ENCODE measurements at places on chromosomes 3 and 15. TPM values are rescaled to one million over a fixed set of nuclear protein-coding genes. Genes with fewer than 3 reads are reported as not detected.
A peak's percentile ranks its signal among the peaks of the same experiment; 100 is the strongest.

GRCh38 chr3:140736863-140737460 lies 59.1 kb downstream of the TRIM42 start:
- peak; percentile 57 for DNase-seq

Gene HSPBAP1
- total RNA-seq = 7.1 TPM

Gene CCDC39
- total RNA-seq = not detected

DNA sequence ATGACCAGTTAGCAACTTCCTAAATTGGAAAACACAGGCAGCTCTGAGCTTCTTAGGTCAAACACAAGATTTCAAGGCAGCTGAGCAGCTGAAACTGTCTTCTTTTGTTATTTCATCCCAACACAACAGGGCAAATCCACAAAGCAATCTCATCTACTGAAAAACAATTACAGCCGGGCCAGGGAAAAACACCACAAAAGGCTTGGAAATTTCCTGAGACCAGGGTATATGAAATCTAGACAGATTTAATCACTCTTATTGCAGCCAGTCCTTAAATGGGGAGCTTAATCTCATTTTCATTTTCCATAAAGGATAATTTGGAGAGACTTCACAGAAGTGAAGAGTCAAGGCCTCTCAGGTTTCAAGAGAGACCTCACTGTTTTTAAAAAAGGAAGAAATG lies 181.8 kb downstream of the SSR3 start:
- DNase-seq = no peak

DNA sequence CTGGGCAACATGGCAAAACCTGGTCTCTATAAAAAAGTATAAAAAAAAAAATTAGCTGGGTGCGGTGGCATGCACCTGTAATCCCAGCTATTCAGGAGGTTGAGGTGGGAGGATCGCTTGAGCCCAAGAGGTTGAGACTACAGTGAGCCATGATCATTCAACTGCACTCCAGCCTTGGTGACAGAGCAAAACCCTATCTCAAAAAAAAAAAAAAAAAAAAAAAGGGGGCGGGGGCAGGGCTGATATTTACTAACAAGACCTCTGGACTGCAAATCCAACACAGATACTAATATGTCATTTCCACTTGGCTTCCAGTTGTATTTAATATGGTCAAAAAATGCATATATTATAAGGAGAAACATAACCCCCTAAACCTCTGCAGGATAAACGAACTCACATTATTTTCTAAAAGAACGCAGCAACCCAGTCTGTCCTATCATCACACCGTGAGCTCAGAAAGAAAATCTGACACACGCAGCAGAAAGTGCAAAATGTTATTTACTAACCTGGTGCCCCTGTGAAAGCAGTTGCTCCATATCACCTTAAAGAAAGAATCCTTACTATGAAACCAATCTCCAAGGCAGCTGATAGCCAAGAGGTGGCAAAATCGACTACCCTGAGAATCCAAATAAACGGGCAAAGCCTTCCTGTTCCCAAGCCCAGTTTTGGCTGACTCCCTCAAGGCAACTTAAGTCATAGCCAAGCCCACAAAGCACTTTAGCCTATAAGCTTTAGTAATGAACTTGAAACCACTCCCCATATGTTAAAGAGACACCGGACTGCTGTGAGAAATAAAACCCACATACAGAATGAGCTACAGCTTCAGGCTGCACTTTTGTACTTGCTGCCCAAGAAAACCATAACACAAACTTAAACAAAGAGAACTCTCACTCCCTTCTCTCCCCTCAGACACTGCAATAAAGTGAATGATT lies 39.3 kb downstream of the PLD1 start:
- DNase-seq = peak; percentile 74

DNA sequence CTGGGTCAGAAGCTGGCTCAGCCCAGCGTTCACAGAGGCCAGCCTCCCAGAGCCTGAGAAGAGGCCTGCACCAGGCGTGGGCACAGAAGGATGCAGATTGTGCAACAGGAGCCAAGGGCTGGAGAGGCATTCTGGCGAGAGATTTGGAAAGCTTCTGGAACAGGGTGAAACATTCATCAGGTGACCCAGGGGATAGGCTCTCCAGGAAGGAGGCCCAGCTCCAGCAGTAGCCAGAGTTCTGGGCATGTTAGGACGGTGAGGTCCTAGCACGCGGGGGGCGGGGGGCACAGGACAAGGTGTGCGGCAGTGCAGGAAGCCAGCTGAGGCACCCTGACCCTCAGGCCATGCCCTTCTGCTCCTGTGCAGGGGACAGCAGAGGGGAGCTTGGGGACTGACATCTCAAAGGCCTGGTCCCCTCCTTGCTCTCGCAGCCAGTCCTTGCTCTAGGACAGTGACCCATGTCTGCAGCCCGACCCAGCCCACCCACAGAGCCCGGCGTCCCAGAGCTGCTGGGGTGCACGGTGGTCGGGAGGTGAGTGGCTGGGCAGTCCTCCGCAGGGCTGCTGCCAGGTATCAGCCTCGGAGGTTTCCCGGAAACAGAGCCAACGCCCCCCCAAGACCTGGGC lies 111.7 kb upstream of the KLF13 start:
- no peak for DNase-seq

Gene BBX
- total RNA-seq = 50.9 TPM

Gene MORC1
- not detected for total RNA-seq

Gene STRIT1
- not detected for total RNA-seq

Gene CPN2
- not detected for total RNA-seq

DNA sequence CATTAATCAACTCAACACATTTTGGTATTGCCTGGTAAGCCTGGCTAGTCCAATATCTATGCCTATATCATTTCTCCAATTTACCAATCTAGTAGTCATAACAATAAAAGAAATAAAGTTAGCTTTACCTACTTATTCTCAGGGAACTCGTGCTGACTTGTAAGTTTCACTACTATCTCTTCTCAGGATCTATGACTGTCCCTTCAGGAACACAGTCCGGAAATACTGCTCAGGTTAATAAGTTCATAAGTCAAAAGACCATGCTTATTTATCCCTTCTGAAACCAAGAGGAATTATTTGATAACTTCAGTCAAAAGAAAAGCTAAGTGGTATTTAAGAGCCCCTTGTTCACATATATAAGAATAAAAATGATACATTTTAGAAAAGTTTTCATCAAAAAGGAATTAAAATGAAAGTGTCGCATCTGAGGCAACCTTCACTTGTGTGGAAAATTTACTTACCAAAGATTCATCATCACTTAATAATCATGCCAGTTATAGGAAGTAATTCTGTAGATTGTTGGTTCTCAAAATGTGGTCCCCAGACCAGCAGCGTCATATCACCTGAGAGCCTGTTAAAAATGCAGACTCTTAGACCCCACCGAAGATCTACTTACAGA lies 15.5 kb upstream of the THRB start:
- no peak for DNase-seq

DNA sequence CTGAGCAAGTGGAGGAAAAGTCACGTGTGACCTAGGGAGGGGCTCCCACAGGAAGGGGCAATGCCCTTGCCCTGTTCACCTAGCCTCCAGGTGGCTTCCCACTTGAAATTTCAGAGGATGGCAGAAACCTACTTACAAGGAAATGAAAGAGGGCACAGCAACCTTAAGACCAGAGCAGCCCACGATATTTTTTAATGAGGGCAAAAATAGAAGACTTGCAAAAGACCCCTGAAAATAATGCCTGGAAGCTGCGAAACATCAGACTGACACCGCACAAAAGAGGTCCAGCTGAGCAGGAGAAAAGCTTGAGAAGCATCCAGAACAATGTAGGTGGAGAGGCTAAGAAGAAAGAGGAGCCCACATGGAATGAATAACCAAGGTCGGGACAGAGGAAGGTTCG lies 66.1 kb downstream of the KLF15 start:
- no peak for DNase-seq

DNA sequence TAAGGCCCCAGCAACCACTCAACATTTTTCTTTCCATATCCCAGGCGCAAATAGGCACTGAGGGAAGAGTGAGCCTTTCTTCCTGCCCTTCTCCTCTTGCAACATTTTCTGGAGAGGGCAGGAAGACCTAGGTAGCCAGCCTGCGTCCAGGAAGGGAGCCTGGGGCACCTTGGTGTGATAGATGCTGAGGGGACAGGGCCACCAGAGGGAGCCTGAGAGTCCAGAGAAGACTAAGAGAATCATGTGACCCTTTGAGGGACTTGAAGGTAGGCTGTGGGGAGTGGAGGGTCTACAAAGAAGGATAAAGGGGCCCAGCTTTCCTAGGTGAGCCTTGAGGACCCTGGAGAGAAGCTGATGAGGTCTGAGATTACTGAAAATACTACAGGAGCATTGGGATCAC lies 346.6 kb downstream of the CNTN6 start:
- DNase-seq = no peak

Gene B3GNT5
- 52.6 TPM for total RNA-seq

Gene MYO5C
- 0.26 TPM for total RNA-seq

- no peak for DNase-seq
Measured at GRCh38 chr3:15497964-15498363, 23.5 kb downstream of the COLQ start.

Gene LMCD1
- 31.2 TPM for total RNA-seq

- DNase-seq = no peak
Measured at GRCh38 chr15:31158858-31159569, 57.5 kb upstream of the TRPM1 start.

Gene RYR3
- not detected for total RNA-seq

Gene PAQR9
- not detected for total RNA-seq

DNA sequence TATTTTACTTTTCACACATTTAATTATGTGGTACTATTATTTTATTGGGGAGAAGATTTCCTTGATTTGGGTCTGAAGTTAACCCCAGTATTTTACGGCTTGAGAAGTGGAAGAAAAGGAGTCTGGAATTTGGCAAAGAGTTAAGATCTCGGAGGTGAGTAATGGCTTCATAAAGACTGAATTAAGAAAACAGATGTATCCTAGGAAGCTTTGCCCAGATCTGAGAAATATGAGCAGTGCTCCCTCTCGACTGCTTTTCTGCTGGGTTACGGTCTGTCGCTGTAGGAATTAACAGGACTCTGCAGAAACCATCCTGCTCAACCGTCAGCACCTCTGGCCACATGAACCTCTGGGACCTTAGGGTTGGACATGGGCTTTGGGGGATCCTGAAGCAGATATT lies 163.6 kb upstream of the NDN start:
- DNase-seq = no peak

Gene STAC
- total RNA-seq = 0.52 TPM

- DNase-seq = peak; percentile 38
Measured at GRCh38 chr3:107752202-107752990, 229.6 kb downstream of the BBX start.

GRCh38 chr15:70433586-70434324 lies 329.6 kb downstream of the UACA start:
- no peak for DNase-seq

Gene CADPS
- 0.11 TPM for total RNA-seq

DNA sequence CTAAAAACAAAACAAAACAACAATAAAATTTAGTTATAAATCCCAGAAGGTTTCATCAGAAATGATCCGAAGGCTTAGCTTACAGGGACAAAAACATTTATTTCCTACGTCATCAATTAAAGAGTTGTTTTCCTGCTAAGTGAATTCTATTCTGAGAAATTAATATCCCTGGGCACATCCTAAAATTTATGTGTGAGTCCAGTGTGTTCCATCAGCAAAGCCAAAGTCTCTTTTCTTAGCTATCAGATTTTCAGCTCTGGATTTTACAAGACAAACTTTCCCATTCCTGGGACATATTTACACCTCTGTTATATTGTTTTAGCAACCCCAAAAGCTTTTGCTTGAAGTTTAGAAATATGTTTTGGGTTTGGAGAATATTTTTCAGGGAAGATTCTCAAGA lies 4.4 kb upstream of the TMC3 start:
- DNase-seq = no peak

Gene SLC22A13
- total RNA-seq = 0.29 TPM

- no peak for DNase-seq
Measured at GRCh38 chr3:42094128-42094527, 3.0 kb downstream of the TRAK1 start.

DNA sequence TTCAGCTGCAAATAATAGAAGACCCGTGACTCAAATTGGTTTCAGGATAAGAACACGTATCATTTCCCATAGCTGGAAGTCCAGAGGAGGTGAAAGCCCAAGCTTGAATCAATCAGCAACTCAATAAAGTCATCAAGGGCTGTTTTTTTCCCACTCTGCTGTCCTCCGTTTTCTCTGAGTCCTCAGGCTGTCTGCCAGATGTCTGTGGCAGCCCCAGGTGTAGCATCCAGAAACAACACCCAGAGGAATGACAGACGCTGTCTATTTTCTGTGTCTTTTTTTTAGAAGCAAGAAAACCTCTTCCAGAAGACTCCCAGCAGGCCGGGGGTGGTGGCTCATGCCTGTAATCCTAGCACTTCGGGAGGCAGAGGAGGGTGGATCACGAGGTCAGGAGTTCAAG lies 204.4 kb downstream of the FAM43A start:
- no peak for DNase-seq

- DNase-seq = no peak
Measured at GRCh38 chr3:11248596-11248995, 23.6 kb upstream of the ATG7 start.

- no peak for DNase-seq
Measured at GRCh38 chr15:37142371-37142770, 42.0 kb upstream of the MEIS2 start.

DNA sequence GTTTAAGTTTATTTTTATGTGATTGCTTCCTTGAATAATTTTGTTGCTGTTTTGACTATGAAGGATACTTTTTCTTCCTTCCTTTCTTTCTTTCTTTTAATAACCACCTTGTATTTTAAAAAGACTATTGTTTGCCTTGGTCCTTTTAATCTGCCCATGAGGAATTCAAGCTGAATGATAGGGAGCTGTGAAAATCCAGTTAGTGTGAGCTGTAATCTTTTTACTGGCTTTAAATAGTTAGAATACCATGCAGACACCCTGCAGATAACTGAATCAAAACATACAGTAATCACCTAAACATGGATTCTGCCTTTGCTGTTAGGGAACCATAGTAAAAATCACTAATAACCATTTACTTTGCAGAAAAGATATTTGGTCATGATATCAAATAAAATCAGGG lies 110.7 kb downstream of the RSRC1 start:
- DNase-seq = no peak

- DNase-seq = no peak
Measured at GRCh38 chr15:42152921-42153698, 3.3 kb downstream of the PLA2G4F start.

Data from LHCN-M2 (cell line).